A549 treated with Mapracorat at 1 μM for 4 hours (cell line): ENCODE measurements at places on chromosomes 3 and 15. TPM values are rescaled to one million over a fixed set of nuclear protein-coding genes. Genes with fewer than 3 reads are reported as not detected.

PIF1 gene
- 11.6 to 23.5 TPM (median 16.4 TPM) in 5 replicates for total RNA-seq

CD200 gene
- not detected in 5 replicates for total RNA-seq

CLEC3B gene
- 0.27 TPM in 1 of 5 replicates, not detected in the others for total RNA-seq

GP9 gene
- not detected in 5 replicates for total RNA-seq

GPR149 gene
- not detected in 5 replicates for total RNA-seq

EBLN2 gene
- total RNA-seq, result 0.32 to 0.65 TPM (median 0.49 TPM) in 4 of 5 replicates, not detected in the other

CHRD gene
- 0.13 to 0.46 TPM (median 0.15 TPM) in 4 of 5 replicates, not detected in the other for total RNA-seq

ZNF662 gene
- not detected in 5 replicates for total RNA-seq

P2RY13 gene
- not detected in 5 replicates for total RNA-seq

TM4SF1 gene
- total RNA-seq, result 1,029 to 1,594 TPM (median 1,260 TPM) in 5 replicates

PRR20G gene
- total RNA-seq, result 0.97 to 1.6 TPM (median 1.3 TPM) in 5 replicates

ACTC1 gene
- 0.17 to 0.50 TPM (median 0.20 TPM) in 5 replicates for total RNA-seq

INSYN1 gene
- 0.95 to 3.1 TPM (median 1.4 TPM) in 5 replicates for total RNA-seq

ISY1 gene
- 19.3 to 25.3 TPM (median 20.5 TPM) in 5 replicates for total RNA-seq

PRR23B gene
- not detected in 5 replicates for total RNA-seq

SEC61A1 gene
- total RNA-seq, result 109 to 126 TPM (median 121 TPM) in 5 replicates

TMCO5A gene
- total RNA-seq, result not detected in 5 replicates

UROC1 gene
- not detected in 5 replicates for total RNA-seq

ANKDD1A gene
- 1.7 to 2.8 TPM (median 2.2 TPM) in 5 replicates for total RNA-seq

HGD gene
- 15.0 to 22.1 TPM (median 16.0 TPM) in 5 replicates for total RNA-seq

PCBP4 gene
- 11.3 to 15.3 TPM (median 13.9 TPM) in 5 replicates for total RNA-seq

ALG1L2 gene
- not detected in 5 replicates for total RNA-seq

AQP9 gene
- total RNA-seq, result 0.05 to 0.06 TPM in 2 of 5 replicates, not detected in the others
